ENCODE measurements at places on chromosomes 11 and 22. TPM values are rescaled to one million over a fixed set of nuclear protein-coding genes. Genes with fewer than 3 reads are reported as not detected.
A peak's percentile ranks its signal among the peaks of the same experiment; 100 is the strongest.

GRCh38 chr22:40324468-40325305, 21.6 kb upstream of the ADSL start:
- DNase-seq = no peak

CSKMT gene
- 5.6 TPM for total RNA-seq

DNA sequence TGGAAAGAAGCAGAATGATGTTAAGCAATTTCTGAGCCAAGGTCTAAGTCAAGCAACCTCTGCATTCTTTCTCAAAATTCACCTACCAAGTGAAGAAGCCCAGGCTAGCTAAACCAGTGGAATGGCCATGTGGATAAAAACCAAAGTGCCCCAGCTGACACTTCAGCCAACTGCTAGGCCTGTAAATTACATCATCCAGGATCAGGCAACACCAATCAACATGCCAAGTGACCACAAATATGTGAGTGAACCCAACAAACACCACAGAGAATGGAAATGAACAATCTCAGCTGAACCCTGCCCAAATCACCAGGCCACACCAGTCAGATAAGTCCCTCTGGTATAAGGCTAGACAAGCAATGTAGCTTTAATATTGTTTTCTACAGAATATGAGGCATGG, 25.1 kb upstream of the FJX1 start:
- peak; percentile 86 for DNase-seq

DNA sequence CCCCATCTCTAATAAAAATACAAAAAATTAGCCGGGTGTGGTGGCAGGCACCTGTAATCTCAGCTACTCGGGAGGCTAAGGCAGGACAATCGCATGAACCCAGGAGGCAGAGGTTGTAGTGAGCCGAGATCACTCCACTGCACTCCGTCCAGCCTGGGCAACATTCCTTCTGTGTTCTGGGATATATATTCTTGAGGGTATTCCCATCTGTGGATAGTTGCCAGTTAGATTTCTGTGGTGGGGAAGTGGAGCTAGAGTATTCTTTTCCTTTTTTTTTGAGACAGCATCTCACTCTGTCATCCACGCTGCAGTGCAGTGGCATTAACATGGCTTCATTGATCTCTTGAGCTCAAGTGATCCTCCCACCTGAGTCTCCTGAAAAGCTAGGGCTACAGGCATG, 9.1 kb upstream of the ZNF74 start:
- DNase-seq = no peak

- no peak for DNase-seq
These were observed 26.0 kb downstream of the FDX1 start for GRCh38 chr11:110455718-110456117.

DNA sequence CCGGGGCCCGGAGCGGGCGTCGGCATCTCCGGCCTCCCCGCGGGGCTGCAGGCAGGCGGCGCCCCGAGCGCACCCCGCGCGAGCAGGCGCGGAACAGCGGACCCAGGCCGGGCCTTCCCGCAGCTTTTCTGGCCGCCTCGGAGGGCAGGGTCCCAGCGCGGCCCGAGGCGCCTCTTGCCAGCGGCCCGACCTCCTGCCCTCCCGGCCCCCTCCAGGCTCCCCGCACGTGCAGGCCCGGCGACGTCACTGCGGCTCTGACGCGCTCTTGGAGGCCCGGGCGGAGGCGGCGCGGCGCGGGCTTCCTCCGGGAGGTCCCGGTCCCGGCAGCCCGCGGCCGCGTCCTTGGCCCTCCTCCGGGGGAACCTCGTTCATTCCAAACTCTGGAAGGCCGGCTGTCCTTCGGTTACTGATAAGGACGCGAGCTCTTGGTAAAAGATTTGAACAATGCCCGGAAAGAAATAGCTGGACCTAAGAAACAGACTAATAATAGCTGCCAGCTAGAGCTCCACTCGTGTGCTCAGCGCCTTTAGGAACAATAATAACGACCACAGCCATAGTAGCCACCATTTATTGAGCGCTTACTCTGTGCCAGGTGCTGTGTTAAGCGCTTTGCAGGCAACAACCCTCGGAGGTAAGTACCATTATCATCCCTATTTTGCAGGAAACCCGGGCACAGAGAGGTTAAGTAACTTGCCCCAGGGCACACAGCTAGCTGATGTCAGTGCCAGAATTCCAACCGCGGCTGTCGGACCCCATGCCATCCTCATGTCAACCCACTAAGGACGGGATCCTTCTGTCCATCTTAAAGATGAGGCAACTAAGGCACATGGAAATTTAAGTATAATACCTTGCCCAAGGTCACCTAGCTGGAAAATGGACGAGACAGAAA, 39.1 kb upstream of the CREB3L1 start:
- peak; percentile 55 for DNase-seq

DNA sequence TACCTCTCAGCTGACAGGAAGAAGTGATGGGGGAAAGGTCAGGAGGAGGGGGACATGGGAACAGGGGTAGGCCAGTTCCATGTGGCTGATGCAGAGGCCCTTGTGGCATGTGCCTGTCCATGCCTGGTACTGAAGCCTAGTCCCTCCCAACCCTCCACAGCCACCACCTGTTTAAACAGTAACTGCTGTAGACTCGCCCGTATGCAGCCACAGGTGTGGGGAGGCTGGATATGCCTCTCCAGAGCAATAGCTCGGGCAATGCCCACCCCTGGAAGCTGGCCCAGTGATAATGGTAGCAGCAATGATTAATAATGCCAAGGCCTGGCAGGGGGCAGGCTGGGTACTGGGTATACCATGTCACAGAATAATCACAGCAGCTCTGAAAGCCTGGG, 2.3 kb downstream of the SMTN start:
- DNase-seq = no peak

MYEOV gene
- total RNA-seq = 9.5 TPM

SLC22A6 gene
- not detected for total RNA-seq

- DNase-seq = no peak
These were observed 6.5 kb upstream of the IL10RA start for GRCh38 chr11:117979481-117980211.

TIMP3 gene
- 544 TPM for total RNA-seq

DNA sequence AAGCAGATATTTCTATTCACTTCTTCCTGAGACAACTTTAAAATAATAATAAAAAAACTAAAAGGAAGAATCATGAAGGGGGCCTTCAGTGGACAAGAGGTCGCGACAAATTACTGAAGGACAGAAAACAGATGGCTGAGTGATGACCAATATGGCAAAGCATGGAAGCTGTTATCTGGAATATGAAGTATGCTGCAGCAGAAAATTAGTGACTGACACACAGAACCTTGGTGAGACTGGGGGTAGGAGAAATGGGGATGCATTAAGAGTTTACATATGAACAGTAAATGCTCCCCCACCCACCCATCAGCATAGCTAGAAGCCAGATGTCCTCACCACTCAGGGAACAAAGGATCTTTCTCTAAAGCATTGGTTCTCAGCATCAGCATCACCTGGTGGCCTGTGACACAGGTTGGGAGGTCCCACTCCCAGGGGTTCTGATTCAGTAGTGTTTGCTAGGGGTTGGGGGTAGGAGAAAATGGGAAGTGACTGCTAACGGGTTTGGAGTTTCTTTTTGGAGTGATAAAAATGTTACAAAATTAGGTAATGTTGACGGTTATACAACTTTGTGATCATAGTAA, 59.7 kb downstream of the NARS2 start:
- no peak for DNase-seq

DNA sequence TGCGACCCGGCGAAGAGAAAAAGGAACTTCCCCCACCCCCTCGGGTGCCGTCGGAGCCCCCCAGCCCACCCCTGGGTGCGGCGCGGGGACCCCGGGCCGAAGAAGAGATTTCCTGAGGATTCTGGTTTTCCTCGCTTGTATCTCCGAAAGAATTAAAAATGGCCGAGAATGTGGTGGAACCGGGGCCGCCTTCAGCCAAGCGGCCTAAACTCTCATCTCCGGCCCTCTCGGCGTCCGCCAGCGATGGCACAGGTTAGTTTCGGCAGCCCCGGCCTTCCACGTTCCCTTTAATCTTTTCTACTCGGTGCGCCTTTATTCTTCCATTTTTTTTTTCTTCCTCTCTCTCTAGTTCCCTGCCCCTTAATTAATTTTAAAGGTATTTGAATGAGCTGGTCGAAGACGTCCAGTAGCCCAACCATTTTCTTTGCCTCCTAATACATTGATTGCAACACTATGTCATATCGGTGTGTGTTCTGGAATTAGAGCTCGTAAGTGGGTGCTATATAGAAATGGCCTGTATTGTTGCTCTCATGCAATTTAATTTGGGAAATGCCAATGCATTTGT, 537 bp downstream of the EP300 start:
- DNase-seq = peak; percentile 24

Measured in RPMI7951 (cell line).